Tibial artery (tissue), 4 donors: ENCODE measurements at places on chromosomes 3 and 15.

DNA sequence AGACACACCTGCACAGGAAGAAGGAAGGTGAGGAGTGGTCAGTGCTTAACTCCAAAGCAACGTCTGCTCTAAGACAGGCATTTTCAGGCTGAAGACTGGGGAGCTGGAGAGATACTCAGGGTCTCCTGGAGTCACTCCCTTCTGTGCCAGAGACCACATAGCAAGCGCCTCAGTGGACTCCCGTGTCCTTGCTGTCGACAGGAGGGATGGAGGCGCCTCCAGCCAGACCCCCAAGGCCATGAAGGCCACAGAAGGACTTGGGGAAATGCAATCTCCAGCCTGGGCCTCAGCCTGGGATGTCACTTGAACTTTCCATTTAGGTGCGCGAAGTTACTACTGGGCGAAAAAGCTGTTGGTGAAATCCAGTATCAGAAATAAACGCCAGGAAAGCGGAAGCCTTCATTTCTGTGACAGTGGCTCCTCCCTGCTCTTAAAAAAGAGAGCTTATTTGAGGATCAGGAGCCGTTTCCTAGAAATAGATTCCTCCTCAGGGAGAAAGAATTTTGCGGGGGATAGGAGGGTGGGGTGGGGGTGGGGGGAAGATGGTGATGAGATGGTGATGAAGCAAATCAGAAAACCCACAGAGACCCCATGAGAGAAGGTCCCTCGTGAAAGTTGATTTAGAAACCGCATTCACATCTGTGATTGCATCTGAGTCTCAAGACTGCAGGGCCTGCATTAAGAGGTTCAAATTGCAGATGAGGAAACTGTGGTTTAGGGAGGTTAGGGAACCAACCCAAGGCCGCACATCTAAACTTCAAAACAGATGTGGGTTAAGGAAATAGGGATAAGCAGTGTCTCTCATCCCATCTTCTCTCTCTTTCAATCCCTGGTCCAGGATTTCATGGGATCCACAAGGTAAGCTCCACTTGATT lies 78.8 kb downstream of the ATP2B2 start:
- DNase-seq, result no peak

DNA sequence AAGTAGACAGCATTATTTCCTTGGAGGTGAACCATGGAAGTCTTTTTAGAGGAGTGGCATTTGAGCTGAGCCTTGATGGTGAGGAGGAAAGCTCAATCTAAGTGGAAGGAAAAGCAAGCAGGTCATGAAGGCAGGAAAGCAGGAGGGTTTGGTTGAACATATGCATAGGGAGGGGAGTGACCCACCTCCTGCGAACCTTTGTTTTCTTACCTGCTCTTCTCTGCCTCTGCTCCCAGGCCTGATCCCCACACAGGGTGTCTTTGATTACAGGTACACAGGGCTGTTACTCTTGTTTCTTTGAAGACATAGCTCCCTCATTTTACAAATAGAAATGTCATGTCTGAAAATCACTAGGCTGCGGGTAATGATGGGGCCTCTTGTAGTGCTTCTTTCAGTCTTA lies 248.1 kb upstream of the TPRG1 start:
- DNase-seq, result no peak

DNA sequence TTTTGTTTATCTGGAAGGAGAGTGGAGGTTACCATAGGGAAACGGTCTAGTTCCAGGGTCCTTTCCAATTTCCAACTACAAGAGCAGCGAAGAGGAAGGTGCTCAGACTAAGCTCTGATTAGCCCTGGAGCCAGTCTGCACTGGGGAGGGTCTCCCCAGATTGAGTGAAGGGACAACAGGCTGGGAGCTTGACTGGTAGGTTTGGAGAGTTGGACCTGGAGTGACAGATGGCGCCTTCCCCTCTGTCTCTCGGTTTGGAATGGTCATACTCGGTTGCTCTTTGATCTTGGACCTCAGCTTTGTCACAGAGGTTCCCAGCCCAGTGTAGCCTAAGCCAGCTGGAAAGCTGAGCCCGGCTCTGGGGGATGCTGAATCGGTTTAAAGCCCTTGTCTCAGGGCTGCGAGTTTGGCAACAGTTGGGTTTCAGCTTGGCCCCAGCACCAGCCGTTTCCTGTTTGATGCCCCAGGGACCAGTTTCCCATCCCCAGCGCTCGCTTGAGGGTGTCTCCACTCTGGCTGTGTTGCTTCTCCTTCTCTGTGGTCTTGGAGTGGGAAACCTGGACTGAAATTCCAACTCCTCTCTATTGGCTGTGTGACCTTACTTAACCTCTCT lies 53.1 kb upstream of the ULK4 start:
- peak; percentile 53 for DNase-seq

DNA sequence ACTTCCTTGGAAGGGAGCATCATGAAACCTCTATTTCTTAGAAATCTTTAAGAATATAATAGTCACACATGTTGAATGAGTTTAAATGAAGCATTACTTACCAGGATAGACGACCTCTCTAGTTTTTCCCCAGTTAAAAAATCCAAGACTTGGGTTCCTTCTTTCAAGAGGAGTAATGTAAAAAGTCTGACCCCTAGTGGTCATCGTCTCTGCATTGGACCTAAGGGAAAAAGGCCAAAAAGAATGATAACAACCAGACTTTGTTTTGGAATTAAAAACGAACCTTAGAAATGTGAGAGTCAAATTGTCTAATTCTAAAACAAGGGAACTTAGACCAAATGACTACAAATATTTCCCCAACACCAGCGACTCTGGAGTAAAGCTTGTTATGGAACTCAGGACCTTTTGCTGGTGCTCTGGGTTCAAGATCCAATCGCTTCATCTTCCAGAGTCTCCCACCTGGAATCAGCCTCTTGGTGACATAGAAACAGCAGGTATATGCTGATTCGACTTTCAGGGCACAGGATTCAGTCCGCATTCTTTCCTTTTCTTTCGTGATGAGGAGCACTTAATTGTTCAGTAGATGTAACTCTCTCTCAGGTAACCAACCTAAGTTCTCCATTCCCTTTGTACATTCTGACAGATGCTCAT lies 214.8 kb upstream of the TPRG1 start:
- no peak for DNase-seq

DNA sequence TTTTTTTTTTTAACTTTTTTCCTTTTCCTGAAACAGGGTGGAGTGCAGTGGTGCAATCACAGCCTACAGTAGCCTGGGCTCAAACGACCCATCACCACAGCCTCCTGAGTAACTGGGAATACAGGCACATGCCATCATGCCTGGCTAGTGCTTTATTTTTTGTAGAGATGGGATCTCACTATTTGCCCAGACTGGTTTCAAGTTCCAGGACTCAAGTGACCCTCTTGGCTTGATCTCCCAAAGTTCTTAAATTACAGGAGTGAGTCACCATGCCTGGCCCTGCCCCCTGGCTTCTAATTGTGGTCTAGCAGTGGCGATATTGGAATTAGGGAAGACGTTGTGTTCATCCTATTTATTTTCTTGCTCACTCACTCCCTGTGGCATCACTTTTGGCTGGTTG lies 1138.4 kb downstream of the SI start:
- DNase-seq, result no peak

GRCh38 chr15:90189781-90190467 lies 11.2 kb upstream of the SEMA4B start:
- DNase-seq, result no peak

DNA sequence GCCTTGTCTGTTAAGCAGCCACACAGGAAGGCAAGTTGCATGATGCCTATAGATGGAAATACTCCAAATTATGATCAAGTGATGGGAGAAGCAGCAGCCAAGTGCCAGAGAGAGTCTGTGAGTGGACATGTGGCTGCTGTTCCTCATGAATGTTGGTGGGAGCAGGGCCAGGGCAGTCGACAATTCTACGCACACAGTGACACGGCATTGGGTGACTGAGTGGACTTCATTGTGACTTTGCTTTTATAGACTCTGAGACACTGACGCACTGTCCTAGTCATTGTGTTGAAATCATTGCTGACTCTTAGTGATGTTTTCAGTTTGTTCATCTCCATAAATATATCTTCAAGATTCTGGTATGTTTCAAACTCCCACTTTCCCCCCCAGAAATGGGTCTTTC lies 246.3 kb upstream of the SEMA6D start:
- no peak for DNase-seq

GRCh38 chr3:105907777-105908176 lies 39.0 kb upstream of the CBLB start:
- no peak for DNase-seq

DNA sequence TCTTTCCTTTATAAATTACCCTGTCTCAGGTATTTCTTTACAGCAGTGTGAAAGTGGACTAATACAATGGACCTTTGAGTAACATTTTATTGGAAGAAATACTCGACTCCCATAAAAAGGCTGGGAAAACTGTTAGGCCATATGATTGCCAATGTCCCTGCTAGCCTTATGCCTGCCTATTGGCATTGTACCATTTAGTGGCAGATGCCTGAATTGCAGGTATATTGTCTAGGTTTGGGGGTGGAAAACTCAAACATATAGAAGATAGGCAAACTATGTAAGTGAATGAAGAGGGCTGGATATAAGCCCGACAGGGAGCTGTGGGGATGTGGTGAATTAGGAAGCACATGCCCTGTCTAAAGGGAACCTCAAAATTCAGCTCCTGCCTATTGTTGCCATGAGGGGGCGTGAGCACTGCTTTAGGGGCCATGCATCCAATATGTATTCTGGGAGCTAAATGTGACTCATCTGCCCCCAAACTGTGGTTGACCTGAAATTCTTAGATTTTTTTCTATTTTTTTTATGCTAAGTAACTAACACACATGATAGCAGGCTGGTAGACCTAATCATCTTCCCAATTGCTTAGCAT lies 65.2 kb upstream of the TRA2B start:
- DNase-seq, result no peak

GRCh38 chr3:82031596-82031995 lies 270.2 kb upstream of the GBE1 start:
- no peak for DNase-seq

DNA sequence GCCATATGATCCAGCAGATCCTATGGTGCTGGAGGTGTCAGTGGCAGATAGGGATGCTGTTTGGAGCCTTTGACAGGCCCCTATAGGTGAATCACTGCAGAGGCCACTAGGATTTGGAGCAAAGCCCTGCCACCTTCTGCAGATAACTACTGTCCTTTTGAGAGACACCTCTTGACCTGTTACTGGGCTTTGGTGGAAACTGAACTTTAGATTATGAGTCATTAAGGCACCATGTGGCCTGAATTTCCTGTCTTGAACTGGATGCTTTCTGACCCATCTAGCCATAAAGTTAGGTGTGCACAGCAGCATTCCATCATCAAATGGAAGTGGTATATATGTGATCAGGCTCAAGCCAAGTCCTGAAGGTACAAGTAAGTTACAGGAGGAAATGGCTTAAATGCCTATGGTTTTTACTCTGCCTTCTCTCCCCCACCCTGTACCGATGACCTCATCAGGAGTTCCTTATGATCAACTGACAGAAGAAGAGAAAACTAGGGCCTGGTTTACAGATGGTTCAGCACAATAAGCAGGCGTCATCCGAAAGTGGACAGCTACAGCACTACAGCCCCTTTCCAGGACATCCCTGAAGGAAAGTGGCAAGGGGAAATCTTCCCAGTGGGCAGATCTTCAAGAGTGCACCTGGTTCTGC lies 565.6 kb upstream of the AGTR1 start:
- no peak for DNase-seq

- DNase-seq, result no peak
Measured at GRCh38 chr3:147377412-147378367, 28.7 kb downstream of the ZIC4 start.

DNA sequence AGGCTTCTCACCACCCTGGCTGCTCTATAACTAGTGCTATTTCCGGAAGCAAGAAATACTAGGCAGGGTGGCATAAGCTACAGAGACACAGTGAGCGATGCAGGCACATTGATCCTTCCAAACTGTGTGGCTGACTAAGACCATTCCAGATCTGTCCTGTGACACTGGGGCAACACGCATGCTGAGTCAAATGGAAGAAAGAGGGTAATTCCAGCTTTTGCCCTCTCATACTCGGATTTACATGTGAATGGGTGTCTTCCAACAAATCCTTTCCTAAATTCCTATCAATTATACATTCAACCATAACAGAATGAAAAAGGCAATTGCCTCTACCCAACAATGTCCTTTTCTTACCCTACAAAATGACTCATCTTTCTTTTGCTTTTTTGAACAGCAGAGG lies 5.1 kb downstream of the FSIP1 start:
- no peak for DNase-seq

- no peak for DNase-seq
Measured at GRCh38 chr3:142152384-142152783, 3.0 kb upstream of the TFDP2 start.

GRCh38 chr3:46479021-46479420 lies 14.3 kb upstream of the LTF start:
- no peak for DNase-seq
